ENCODE measurements at places on chromosomes 1 and 21.
A peak's percentile ranks its signal among the peaks of the same experiment; 100 is the strongest.

- no peak for DNase-seq
These were observed 40.6 kb downstream of the ARID4B start for GRCh38 chr1:235287208-235287882.

GRCh38 chr1:160755911-160756848, 17.1 kb downstream of the SLAMF7 start:
- DNase-seq, result no peak

- peak; percentile 73 for DNase-seq
These were observed 9.0 kb upstream of the CSF1 start for GRCh38 chr1:109901524-109902145.

DNA sequence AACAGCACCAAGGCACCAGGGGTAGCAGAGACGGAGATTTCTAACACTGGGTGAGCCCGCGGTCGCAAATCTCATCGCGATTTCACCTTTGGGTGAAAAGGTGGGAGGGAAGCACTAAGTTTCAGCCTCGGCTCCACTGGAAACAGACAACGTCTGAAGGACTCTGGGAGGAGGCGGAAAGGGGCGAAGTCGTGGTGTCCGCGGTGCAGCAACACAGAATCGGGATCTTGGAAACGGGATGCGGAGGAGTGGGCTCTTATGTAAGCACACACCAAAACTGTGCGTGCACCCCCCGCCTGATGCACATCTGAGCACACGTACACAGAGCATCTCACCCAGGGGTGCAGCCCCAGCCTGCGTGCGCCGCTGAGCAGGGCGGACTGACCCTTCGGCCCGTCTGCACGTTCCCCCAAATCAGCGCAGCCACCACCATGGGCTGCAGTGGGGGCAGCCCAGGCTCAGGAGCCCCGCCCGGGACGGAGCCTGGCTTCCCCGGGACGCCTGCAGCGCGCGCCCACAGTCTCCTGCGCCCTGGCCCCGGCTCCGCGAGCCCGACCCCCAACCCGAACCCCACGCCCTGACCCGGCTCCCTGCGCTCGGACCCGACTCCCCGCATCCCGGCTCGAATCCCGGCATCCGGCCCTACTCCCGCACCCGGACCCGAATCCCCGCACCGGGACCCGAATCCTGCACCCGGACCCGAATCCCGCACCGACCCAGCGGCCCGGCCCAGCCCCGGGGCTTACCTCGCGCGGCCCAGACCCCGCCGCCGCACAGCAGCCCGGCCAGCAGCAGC, 670 bp downstream of the CLSTN1 start:
- DNase-seq, result no peak

DNA sequence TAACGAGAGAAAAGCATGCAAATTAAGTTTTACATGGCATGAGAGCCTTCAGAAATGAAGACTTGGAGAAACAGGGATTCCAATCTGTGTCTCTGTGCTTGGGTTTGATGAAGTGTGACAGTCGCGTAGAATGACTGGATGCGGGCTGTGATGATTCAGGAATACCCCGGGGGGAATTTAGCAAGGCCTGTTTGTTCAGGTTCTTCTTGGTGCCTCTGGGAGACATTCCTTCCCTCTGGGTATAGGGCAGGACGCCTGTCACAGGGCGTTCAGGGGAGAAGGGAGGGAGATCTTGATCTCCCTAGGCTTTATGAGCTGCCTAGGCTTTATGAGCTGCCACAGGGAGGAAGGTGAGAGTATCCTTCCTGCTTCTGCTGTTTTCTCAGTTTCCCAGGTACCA, 36.6 kb downstream of the DOP1B start:
- peak; percentile 75 for DNase-seq

- DNase-seq, result no peak
These were observed 975.7 kb upstream of the ADGRL4 start for GRCh38 chr1:79982211-79982610.

- no peak for DNase-seq
These were observed 240.8 kb upstream of the FGGY start for GRCh38 chr1:59055908-59056719.

DNA sequence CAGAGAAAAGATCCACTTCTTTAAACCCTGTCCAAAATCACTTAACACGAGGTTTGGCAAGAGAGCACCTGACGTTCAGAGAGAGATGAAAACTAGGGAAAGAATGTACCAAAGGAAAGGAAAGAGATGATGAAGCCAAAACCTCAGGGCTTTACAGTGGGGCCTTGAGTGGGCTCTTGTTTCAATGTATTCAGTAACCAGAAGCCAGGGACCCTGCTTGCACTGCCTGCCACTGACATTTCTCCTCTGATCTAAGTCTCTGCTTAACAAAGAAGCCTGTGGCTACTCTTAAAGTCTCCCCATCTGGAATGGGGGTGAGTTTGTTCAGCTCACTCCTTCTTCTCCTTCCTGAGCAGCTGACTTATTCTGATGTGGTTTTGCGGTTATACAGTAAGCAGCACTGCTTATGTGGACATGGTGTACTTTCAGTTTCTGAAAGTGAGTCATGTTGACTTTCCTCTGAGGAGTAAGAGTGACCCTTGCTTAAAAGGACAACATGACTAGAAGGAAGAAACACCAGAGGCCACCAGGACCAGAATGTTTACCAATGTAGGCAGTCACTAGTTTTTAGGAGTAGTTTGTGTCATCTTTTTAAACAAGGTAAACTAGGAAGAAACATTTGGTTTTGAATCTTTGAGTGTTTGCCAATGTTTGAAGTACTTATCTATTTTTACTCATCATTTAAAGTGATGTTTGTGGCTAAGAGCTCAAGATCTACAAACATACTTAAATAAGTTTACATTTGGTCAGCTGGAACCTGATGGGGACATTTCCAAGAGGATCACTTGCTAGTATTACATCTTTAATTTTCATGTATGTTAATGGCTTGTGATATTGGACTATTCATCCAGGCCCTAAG, 87.4 kb downstream of the FASLG start:
- DNase-seq, result peak; percentile 99

DNA sequence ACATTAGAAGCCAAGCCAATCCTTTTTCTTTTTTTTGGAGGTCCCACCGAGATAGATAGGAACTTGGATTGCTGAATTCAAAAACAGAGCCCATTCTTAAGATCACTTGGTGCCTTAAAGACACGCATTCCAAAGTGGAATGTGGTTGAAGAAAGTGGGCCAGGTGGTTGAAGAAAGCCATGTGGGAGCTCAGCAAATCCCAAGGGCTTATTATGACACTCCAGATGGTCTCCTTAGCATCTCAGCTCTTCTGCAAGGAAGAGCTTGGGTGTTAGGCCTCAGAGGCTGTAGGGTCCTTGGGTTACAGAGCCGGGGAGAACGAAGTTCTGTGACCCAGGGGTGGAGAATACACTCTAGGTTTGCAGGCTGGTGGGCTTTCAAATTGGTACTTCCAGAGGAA, 13.5 kb downstream of the TOR3A start:
- DNase-seq, result no peak

DNA sequence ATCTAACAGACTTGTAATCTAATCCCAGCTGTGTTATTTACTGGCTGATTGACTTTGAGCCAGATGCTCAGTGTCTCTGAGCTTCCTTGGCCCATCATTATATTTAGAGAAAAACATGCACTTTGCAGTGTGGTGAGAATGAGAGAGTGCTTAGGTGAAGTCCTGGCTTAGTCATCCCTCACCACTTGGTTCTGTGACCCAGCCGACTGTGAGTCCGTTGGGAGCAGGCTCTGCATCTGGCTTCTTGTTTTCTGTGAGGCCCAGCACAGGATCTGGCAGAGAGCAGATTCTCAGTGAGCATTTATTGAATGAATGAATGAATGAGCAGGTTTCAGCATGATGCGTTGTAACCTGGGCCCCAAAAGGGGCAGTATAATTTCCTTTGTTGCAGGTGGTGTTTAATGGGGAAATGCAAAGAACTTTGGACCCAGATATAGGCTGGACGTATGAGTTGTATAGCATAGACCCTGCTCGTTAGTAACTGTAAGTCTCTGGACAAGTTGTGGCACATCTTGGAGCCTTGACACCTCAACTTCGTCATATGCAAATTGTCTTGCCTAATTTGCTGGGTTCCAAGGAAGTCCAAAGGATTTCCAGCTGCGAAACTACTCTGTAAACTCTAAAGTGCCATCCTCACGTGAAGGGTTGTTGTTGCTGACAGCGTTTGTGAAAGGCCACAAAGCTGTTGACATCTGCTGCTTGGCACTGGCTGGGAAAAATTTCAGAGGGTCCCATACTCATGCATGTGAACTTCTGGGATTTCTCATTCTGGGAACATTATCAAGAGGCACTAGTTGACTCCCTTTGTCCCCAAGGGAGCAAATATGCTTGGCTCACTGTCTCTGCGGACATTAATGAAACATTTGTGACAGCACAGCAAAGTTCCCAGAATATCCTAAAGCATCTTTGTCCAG, 138.8 kb upstream of the USP24 start:
- peak; percentile 83 for DNase-seq

DNA sequence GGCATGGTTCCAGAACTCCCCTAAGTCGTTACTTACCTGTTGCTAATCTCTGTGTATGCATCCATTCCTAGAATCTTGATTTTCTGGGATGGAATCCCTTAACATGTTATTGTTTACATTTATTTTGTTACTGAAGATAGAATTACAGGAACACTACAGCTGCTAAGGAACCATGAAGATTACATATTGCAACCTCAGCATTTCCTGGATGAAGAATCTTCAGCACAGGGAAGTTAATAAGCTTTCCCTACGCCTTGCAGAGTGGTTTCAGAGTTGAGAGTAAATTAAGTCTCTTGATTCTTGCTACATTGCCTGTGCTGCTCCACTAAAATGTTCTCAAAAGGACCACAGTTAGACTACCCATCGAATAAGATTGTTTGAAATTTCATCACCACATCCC, 31.4 kb upstream of the GBP6 start:
- no peak for DNase-seq

DNA sequence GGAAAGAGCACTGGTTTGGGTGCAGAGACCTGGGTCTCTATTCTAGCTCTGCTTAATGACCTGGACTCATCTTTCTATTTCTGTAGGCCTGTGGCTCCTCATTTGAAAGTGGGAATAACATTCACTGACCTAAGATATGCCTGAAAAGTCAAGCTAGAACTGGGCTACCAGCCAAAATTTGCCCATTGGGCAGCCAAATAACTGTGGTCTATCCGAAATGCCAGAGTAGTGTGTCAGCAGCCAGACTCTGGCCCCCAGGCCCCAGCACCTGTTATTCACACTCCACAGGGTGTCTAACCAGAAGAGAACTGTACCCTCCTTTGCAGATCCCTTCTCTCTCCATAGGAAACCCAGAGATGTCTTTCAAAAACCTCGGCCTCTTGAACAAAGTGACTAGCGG, 12.6 kb downstream of the DAB1 start:
- DNase-seq, result peak; percentile 28

- DNase-seq, result peak; percentile 29
These were observed 32.6 kb downstream of the NMNAT2 start for GRCh38 chr1:183385340-183386144.

DNA sequence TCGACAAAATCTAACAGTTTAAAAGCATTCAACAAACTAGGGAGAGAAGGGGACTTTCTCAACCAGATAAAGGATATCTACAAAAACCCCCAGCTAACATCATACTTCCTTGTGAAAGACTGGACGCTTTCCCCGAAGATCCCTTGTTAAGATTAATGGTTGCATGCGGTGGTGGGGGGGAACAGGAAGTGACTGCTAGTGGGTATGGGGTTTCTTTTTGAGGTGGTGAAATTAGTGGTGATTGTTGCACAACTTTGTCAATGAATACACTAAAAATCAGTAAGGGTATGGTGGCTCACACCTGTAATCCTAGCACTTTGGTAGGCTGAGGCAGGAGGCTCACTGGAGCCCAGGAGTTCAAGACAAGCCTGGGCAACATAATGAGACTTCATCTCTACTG, 26.9 kb upstream of the EYA3 start:
- peak; percentile 49 for DNase-seq

DNA sequence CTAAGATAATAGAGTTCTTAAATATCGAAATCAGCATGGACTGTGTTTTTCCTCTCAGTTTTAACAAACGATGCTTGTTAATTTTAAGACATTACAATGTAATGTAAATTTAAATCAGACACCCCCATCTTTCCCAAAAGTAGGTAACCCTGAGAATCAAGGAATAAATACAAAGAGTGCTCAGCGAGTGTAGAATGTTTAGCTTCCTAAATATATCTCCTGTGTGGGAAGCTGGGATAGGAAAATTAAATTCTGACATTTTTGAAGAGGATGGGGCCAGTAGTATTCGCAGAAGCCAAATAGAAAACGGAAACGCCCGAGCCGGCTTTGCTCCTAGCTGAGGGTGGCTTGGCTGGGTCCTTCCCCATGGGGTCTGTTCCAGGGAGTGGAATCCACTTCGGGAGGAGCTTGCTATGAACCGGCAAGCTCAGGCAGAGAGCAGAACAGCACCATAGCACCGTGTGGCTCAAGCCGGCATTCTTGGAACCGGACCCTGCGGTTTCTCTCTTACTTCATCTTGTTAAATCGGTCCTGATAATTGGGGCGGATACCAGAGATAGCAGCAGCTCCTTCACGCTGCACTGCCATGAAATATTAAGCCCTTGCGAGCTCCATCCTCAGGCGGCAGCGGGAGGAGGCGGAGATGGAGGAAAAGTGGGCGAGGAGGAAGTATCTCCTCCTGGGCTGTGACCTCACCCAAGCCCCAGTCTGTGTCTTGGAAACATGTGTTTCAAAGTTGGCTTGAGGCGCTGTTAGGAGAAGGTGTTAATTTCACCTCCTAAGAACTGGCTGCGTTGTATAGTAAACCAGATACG, 24.9 kb downstream of the MAP3K7CL start:
- DNase-seq, result peak; percentile 60

DNA sequence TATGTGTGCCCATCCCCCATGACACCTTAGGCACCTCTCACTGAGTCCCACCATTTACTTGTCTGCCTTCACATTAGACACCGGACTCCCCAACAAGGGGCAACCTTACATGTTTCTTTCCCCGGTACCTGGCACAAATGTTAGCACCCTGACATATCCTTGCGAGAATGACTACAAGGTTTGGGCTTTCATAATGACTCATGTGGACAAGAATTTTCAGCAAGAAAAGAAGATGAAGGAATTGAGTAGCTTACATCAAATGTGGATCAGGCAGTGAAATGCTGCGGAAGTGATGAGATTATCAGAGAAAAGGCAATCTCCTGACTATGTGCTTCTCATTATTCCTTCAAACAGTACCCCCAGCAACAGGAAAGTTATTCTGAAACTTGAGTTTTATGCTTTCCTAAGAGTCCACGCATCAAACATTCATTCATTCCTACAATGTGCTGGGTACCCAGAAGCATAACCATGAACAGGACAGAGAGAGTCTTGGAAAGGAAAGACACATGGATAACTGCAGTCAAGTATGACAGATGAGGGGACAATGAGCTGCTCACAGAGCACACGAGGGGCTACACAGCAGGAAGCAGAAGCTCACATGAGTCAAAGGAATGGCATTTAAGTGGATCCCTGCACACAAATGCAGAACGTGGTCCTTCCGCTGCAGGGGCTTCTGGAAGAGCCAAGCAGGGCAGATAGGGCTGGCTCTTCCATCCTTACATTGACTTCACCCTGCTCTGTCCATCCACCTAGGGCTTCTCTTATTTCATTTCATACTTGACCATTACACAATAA, 112.1 kb downstream of the PCNX2 start:
- peak; percentile 22 for DNase-seq

GRCh38 chr1:87119541-87120140, 205.2 kb downstream of the HS2ST1 start:
- DNase-seq, result no peak

Measured in bronchial epithelial cell (primary cell).